ENCODE measurements at places on chromosomes 3 and 15. TPM values are rescaled to one million over a fixed set of nuclear protein-coding genes. Genes with fewer than 3 reads are reported as not detected.

DNA sequence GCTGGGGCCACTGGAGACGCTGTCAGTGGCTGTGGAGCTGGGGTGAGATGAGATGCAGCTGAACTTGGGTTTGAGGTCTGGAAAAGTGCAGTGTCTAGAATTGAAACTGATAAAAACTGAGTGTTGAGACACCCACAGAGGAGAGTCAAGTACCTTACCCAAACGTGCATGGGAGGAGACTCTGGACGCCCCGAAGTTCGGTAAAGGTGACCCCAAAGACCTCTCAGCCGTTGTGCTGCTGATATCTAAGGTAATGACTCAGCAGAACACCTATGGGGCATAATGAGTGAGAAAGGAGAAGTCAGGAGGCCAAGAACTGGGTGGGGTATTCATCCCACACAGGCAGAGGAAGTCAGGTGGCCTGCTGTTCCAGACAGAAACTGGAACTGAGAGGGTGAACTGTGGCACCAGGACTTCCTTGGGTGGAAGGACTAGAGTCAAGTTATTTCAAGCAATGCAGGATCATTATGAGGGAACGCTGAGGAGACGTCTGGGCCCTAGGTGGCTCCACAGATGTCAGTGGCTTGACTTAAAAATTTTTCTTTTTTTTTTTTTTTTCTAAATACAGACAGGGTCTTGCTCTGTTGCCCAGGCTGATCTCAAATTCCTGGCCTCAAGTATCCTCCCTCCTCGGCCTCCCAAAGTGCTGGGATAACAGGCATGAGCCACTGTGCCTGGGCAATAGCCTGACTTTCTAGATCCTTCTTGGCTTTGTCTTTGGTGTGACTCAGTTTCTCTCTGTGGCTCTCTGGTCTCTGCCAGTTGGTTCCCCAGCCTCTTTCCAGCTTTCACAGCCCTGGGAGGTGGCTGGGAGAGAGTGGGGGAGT is 67.6 kb upstream of the GCNT3 start:
- H3K27me3 ChIP-seq, result no peaks in the 10 kb centered on the region
- H3K36me3 ChIP-seq, result no peaks in the 10 kb centered on the region
- no peak overlapping the region for H3K4me3 ChIP-seq
- no peak for DNase-seq
- H3K27ac ChIP-seq, result no peak overlapping the region

The TLE3 gene
- total RNA-seq, result 76.7 TPM

The TRIM42 gene
- not detected for total RNA-seq

GRCh38 chr15:75903331-75904239 is at the start of gene FBXO22:
Gene FBXO22, plus strand, starts transcription at chr15:75903878. Its CDS starts 86 bp downstream, at chr15:75903964.
- H3K36me3 ChIP-seq, result peaks cover 8% of the 10 kb centered on the region
- peak within 1 kb of the TSS; percentile 77 for H3K27ac ChIP-seq
- peak within 1 kb of the TSS; percentile 70 for H3K4me3 ChIP-seq
- peak; percentile 76 for DNase-seq
- H3K4me1 ChIP-seq, result peaks cover 5% of the 10 kb centered on the region
- H3K27me3 ChIP-seq, result no peaks in the 10 kb centered on the region

The ADPRH gene
- total RNA-seq, result 12.0 TPM

The FETUB gene
- not detected for total RNA-seq

GRCh38 chr15:89360294-89360971 is 25.8 kb upstream of the POLG start:
- H3K4me3 ChIP-seq, result no peak overlapping the region
- peaks cover 12% of the 10 kb centered on the region for H3K4me1 ChIP-seq
- DNase-seq, result no peak
- no peak overlapping the region for H3K27ac ChIP-seq
- H3K36me3 ChIP-seq, result no peaks in the 10 kb centered on the region
